Femur (tissue), 1 donor: ENCODE measurements at places on chromosomes 6 and 20.

- DNase-seq = no peak
Observed at GRCh38 chr20:63070301-63070625, 63.5 kb upstream of the BHLHE23 start.

GRCh38 chr20:62044631-62045030, 21.1 kb downstream of the TAF4 start:
- no peak for DNase-seq

DNA sequence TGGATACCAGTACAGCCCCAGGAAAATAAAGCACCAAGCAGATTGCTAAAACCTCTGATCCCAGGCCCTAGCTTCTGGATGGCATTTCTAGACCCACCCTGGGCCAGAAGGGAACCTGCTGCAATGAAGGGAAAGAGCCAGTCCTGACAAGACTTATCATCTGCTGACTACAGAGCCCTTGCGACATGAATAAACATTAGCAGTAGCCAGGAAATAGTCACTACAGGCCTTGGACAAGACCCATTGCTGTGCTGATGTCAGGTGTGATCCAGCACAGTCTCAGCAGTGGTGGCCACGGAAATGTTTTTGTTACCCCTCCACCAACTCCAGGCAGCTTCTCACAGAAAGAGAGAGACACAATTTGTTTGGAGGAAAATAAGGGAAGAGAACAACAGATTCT, 399.3 kb downstream of the HAO1 start:
- DNase-seq = no peak

DNA sequence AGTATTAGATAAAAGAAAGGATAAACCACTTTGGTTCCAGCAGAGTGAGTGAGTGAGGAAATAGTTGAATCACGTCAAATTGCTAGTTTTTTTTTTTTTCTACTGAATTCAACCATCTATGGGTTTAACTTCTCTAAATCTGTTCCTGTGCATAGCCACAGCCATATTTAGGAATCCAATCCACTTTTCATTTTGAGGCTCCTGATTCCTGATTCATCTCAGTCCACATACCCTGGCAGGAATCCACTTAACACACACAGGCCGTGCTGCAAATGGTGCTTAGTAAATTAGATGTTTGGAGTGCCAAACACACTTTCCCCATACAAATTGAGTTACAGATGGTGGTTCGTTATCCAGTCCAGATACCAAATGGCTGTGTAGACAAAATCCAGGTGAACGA, 220.3 kb downstream of the ALDH8A1 start:
- DNase-seq = no peak

- no peak for DNase-seq
Observed at GRCh38 chr6:43515808-43516207, 918 bp downstream of the YIPF3 start.

GRCh38 chr6:149454346-149454848, 30.4 kb downstream of the ZC3H12D start:
- peak; percentile 92 for DNase-seq

GRCh38 chr6:76422511-76423213, 350.2 kb upstream of the IMPG1 start:
- DNase-seq = no peak

GRCh38 chr6:142725024-142725770, 219.8 kb downstream of the HIVEP2 start:
- no peak for DNase-seq

DNA sequence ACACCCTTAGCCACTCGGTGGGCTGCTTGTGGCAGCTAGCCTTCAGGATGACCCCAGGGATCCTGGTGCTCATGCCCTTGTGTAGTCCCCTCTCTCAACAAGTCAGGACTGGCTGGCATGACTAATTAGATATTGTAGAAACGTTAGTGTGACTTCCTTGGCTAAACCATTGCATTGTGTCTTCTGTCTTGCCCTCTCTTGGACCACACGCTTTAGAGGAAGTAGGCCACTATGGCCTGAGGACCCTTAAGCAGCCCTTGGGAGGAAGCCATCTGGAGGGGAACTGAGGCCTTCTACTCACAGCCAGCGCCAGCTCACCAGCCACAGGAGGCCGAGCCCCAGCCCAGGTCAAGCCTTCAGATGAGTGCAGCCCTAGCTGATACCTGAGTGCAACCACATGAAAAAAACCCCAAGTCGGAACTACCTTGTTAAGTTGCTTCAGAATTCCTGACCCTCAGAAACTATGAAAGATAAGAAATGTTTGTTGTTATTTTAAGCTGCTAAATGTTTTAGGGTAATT, 10.1 kb downstream of the ANGPT4 start:
- no peak for DNase-seq

GRCh38 chr20:45069261-45069660, 31.7 kb downstream of the KCNS1 start:
- no peak for DNase-seq

DNA sequence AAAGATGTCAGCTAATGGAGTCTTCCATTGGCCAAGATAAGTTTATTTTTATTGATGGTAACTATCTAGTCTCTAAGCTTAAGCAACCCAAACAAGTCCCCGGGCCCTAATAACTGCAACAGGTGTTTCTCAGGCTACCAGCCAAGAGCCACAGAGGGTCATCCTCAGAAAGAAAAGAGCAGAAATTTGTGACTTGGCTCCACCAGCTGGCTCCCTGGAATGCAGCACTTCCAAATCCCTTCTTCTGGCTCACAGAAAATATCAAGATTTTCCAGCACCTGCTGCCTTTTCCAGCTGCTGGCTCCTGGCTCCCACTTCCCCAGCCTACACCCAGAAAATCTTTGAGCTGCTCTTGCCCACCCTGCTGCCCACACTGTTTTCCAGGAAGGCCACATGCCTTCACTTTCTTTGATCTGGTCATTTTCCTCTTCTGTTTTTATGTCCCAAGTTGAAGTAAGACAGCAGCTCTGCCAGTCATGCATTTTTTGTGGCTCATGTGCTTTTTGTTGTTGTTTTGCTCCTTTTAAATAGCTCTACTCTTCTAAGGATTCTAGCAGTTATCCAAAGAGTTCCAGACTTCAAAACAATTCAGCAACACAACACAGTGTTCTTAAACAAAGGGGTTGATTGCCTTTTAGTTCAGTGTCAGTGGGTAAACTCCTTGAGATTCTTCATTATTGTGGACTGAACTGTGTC, 151.0 kb upstream of the SMLR1 start:
- peak; percentile 77 for DNase-seq

DNA sequence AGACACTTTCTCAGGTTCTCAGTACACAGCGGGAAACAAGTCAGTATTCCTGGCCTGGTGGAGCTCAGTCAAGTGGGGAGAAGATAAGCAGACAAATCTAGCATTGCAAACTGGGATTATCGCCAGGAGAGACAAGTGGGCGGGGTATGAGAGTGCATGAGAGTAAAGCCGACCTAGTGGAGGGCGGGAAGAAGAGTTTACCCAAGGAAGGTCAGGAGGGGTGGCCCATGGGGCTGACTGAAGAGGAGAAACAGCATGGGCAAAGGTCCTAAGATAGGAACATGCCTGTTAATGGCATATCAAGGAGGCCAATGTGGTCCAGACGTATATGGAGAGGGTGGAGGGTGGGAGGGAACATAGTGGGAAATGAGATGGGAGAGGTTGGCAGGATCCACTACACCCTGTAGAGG, 12.4 kb upstream of the CSNK2A1 start:
- DNase-seq = no peak

DNA sequence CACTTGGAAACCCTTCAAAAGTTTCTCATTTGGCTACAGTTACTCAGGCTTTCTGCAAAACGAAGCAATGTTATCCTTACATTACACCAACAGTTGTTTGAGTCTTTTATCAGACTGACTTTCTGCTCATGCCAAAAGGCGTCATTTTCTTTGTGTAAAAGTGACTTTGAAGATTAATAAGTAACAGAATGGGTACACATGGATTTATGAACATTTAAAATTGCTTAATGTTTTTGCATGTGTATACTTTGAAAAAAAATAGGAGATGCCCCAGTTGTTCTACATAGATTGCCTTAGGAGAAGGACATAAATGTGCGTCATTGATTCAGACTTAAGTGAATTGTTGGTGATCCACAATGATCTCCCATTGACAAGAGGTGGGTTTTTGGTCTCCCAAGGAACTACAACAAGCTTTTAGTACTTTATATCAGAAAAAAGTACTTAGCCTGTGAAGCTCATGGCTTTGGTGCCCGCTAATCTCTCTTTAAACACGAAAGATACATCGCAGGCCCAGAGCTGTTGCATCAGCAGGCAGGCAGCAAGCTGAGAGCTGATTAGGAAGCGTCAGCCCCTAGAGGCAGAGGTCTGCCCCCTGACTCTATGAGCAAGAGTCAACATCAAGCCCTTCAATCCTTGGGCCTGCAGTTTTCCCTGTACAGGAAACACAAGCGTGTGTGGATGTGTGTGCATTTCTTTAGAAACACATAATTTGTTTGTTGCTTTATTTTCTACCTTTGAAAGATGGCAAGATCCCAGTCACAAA, 45.9 kb downstream of the SLC22A3 start:
- no peak for DNase-seq

- no peak for DNase-seq
Observed at GRCh38 chr20:50913690-50914375, 17.4 kb downstream of the ADNP start.

DNA sequence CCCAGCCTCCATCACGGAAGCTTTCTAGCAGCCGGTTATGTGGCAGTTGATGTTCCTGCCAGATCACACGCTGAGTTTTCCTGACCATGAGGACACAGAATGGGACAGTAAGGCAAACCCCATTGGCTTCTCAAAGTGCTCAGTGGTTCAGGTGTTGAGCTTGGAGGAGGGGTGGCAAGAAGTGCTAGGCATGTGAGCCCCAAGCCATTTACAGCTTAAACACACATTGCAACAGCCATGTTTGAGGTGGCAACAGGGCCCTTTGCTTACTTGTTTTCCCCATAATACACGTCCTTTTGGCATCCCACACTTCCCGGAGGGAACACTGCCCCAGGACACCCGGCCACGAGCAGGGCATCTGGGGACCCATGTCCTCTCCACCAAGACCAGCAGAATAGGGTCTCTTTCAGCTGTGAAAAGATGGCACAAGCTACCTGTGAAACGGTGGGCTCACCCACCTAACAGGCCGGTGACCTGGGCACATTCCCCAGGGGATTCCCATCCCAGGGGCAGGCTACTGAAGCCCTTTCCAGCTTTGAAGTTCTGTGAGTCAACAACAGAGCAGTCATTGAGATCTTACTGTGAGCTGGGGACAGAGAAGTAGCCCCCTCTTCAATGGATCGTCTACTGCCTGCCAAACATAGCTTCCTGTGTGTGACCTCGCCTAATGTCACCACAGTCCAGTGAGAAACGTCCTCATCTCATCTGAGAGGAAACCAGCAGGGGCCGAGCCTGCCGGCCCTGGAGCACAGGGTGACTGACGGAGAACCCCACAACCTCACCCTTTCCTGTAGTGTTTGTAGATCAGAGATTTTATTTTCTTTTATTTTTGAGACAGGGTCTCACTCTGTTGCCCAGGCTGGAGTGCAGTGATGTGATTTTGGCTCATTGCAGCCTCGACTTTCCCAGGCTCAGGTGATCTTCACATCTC, 4.0 kb upstream of the TLDC2 start:
- no peak for DNase-seq

GRCh38 chr6:22432060-22432459, 135.2 kb upstream of the PRL start:
- no peak for DNase-seq

- DNase-seq = no peak
Observed at GRCh38 chr6:89965441-89966227, 71.4 kb downstream of the GJA10 start.

- DNase-seq = no peak
Observed at GRCh38 chr6:83872386-83873118, 13.1 kb downstream of the CYB5R4 start.

DNA sequence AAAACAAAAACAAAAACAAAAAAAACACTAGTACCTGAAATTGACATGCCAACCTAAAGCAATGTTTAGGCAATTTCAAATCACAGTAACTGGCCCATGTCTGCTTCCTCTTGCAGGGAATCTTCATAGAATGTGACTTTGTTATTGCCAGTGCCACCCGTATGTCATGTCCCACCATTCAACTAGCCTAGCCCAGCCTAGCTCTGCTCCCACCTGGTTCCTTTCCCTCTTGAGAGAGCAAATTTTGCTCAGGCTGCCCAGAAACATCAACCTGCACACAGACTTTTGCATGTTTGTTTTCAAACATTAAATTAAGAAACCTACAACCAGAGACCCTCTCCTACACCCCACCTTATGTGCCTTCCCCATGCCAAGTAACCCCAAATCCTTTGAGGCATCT, 124.8 kb upstream of the SLC2A12 start:
- DNase-seq = no peak
